ENCODE measurements at places on chromosomes 1 and 21.

DNA sequence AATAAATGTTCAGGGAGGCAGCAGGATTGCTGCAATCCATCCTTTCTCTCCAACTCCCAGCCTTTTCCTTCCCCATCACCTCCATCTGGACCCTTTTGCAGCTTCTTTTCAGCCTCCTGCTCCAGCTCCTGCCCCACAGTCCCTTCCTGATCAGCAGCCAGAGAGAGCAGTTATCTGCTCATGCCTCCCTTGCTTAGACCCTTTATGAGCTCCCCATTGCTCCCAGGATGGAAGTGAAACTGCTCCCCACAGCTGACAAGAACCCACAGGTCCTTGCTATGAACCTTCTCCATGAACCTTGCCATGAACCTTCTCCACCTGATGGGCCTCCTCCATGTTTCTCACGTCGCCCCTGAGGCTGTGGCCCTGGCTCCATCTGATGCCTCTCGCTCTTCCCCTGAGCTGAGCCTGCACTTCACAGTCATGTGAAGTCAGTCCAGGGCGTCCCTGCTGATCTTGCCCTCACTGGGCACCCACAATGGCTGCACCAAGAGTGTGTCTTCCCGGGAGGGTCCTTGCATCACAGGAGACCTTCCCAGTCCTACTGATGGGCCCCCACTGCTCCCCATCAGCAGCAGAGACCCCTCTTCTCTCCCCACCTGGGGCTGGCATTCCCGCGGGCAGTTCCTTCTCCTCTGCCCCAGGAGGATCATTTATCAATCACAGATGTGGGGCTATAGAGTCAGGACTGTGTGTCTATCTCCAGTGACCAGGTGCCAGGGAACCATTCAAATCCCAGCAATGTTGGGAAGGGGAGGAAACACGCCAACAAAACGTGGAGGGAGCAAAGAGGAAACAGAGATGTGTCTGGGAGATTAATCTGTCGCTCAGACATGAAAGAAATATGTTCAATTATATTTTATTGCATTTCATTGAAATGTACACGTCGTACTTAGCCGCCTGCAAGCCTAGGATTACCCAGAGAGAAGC is 73.1 kb downstream of the MATN1 start:
- DNase-seq, result no peak

DNA sequence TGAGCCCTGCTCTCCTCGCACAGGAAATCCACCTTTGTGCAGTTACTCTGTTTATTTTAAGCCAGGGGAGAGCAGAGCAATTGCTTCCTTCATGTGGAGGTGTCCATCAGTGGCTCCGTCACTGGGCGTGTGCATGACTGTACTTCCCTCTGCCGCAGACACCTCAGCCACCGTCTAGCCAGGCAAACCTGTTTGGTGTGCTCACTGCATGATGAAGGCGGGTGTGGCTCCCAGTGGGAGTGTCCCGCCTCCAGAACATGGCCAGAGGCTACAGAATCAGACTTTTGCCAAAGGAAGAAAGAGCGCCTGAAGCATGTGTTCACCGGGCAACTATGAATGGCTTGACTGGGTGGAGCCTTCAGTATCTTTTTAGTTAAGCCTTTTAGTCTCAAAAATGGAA is 26.1 kb upstream of the LAMC2 start:
- no peak for DNase-seq

- DNase-seq, result no peak
These were observed 12.1 kb upstream of the EPHA10 start for GRCh38 chr1:37776946-37777516.

- DNase-seq, result no peak
These were observed 23.8 kb upstream of the ECE1 start for GRCh38 chr1:21313886-21314721.

DNA sequence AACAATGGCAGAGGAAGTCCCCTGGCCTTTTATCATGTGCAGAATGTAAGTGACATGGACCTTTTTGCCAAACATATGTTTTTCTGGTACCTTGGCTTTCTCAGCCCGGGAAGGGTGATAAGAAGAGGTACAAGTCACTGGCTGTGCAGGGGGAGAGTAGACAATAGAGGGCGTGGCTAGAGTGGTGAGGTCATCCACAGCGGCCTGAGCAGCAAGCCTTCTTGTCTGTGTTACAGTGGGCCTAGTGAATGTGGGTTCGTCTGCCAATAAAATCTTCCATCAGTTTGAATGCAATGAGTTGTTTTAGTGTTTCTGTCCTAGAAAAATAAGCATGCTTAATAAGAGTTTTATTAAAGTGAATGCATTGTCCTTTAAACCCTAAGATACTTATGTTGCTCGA is 59.0 kb upstream of the PGD start:
- no peak for DNase-seq

- DNase-seq, result no peak
These were observed 22.6 kb upstream of the SAMD13 start for GRCh38 chr1:84278905-84279304.

GRCh38 chr1:22861764-22862440 is 110.8 kb downstream of the LACTBL1 start:
- peak; percentile 30 for DNase-seq

GRCh38 chr1:64701886-64702285 is 43.0 kb upstream of the RAVER2 start:
- DNase-seq, result no peak

DNA sequence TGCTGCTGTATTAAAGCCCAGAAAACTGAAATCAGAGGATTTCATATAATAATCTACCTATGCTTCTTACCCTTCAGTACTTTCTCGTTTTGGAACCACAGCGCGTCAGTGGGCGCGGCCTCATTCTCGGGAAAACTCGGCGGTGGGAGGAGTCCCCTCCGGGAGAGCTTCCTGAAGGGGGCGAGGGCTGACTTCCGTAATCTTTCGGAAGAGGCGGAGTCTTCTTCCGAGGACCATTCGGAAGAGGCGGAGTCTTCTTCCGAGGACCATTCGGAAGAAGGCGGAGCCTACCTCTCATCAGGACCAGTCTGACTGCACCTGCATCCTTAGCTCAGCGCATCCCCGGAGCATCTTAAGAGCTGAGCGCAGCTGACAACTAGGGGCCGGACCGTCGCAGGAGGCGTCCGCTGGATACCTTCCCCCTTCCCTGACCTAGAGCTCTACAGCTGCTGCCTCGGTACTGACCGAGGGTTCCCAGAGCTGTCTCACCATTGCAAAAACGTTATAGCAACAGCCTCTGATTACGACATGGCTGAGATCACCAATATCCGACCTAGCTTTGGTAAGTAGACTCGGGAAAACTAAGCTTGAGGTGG is at the start of gene SYT11:
Gene SYT11 (plus strand): TSS at position 334 of the 596 bp plus-strand sequence. CDS start 195 bp downstream, at position 529.
- peak; percentile 86 for DNase-seq

DNA sequence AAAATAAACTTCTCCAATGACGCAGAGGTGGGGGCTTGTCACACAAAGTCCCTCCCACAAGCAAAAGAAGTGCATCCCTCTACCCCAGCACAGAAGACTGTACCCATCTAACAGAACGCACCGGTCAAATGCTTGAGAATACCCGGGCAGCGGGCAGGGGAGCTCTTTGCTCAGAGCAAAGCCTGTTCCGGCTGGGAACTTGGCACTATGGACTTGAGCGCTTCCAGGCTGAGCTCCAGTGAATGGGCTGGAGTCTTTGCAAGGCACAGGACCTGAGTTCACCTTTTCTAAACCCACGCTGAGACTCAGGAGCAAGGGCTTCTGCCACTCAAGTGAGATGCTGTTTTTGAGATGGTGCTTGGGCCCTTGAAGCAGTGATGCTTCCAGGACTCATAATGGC is 20.3 kb downstream of the RHBG start:
- DNase-seq, result no peak

DNA sequence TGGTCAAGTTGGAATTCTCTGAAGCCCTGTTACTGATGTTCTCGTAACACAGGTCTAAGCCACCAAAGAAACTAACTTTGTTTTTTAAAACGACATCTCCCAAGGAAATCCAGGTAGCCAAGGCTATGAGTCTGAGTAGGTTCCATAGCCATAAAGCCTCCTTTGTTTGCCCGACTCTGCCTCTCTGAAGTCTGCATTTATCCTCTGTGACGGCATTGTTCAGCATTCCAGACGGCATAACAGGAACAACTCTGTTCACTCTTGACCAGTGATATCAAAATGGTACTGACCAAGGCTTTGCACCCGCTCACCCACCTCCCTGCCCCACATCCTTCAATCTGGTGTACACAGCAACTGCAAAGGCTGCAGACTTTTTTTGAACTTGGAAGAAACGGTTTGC is 14.8 kb downstream of the URB1 start:
- DNase-seq, result no peak

GRCh38 chr1:227805606-227806197 is 9.8 kb upstream of the PRSS38 start:
- DNase-seq, result no peak

- DNase-seq, result peak; percentile 28
These were observed 196.8 kb upstream of the LMO4 start for GRCh38 chr1:87131809-87132283.

- DNase-seq, result no peak
These were observed 516.7 kb downstream of the PLPP3 start for GRCh38 chr1:56062625-56063024.

- no peak for DNase-seq
These were observed 109.3 kb downstream of the DMRTB1 start for GRCh38 chr1:53568540-53568939.

GRCh38 chr21:44521928-44522752 is 17.9 kb downstream of the KRTAP10-1 start:
- DNase-seq, result no peak

DNA sequence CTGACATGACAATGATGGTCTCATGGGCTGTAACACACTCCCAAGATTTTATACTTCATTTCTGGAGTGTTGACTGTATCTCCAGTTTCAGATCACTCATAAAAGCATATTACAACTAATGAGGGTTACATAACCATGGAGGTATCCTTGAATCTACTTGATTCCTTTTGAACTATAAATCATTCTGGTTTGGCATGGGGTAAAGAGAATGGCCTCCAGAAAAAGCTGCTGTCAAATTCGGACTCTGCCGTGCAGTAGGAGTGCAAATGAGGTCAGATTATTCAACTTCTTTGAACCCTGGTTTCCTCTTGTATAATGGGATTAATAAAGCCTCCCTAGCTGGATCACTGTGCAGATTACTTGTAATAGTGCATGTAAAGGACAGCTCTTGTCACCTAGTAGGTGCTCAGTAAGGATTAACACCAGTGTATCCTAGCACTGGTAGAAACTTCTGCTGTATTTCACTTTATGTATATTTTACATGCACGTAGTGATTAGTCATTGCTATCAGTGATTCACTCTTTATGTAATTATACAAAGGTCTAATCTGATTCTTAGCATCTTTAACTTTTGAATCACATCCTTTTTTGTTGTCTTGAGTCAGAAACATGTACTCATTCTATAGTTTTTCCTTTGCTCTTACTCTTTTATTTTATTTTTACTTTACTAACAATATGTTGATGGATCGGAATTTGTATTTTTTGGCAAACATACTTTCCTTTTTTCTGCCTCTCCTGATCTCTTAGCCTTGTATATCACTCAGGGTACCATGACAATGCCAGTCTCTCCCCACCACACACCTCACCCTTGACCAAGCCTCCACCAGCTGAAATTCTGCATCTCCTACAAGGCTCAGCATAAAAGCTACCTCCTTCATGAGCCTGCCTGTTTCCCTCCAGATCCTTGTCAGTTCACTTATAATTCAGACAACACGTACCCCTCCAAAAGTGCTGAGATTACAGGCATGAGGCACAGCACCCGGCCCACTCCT is 3.2 kb downstream of the LRRC8C start:
- DNase-seq, result peak; percentile 69

GRCh38 chr1:11787251-11787803 is 18.4 kb downstream of the MTHFR start:
- peak; percentile 7 for DNase-seq

- DNase-seq, result no peak
These were observed 136.8 kb downstream of the GABPA start for GRCh38 chr21:25871566-25871965.

Measured in SW 1271 (cell line).